ENCODE measurements at places on chromosomes 11 and 22. TPM values are rescaled to one million over a fixed set of nuclear protein-coding genes. Genes with fewer than 3 reads are reported as not detected.

DNA sequence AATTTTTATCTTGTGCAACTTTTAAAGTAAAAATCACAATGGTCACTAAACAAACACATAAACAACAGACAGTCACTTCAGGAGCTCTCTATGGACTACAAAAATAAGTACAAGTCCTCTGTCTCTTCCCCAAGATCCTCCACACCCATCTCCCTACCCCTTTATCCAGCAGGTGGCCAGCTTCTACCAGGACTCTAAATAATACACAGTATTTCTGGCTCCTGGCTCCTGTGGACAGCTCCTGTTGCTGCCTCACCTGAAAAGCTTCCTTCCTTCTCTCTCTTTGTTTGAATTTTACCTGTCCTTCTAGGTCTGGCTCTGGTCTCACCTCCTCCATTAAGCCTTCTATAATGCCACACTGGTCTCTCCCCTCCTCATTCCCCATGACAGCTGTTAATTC is 86.1 kb downstream of the CLPB start:
- no peak for DNase-seq

GRCh38 chr11:103453915-103454709 is 344.9 kb downstream of the DYNC2H1 start:
- DNase-seq, result no peak

GRCh38 chr11:101061606-101062005 is 68.0 kb downstream of the PGR start:
- DNase-seq, result no peak

DNA sequence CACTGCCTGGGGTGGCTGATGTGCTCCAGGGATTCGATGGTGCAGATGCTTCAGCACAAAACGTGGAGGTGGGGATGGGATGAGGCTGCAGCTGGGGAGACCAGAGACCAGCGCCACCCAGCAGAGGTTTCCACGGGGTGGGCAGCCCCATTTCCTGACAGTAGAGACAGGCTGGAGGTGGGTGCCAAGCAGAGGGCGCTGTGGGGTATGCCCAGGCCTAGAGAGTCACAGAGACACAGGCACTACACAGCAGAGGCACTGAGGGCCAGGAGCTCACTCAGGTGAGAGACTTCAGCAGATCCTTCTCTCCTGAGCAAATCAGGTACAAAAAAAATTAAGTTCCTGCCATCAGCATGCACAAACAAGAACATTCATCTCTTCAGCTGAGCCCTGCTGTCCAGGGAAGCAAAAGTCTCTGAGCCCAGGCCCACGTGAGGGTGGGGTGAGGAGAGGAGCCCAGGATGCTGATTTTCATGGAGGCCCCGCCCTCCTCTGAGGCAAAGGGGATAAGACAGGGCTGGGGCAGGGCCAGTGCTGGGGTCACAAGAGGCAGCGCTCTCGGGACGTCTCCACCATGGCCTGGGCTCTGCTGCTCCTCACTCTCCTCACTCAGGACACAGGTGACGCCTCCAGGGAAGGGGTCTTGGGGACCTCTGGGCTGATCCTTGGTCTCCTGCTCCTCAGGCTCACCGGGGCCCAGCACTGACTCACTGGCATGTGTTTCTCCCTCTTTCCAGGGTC is 53.1 kb downstream of the GGTLC2 start:
- no peak for DNase-seq

GRCh38 chr11:97140885-97141494 is 751.2 kb downstream of the JRKL start:
- no peak for DNase-seq

- DNase-seq, result no peak
Measured at GRCh38 chr11:120532082-120532831, 20.7 kb downstream of the GRIK4 start.

GRCh38 chr11:92601048-92601447 is 368.4 kb upstream of the MTNR1B start:
- DNase-seq, result no peak

- no peak for DNase-seq
Measured at GRCh38 chr11:35487532-35488078, 37.8 kb downstream of the PAMR1 start.

OR10W1 gene
- polyA plus RNA-seq, result not detected

MAPK8IP2 gene
- 0.59 TPM for polyA plus RNA-seq

FAT3 gene
- 8.0 TPM for polyA plus RNA-seq

ZBTB16 gene
- 0.89 TPM for polyA plus RNA-seq

MCHR1 gene
- 0.24 TPM for polyA plus RNA-seq

YPEL4 gene
- 1.5 TPM for polyA plus RNA-seq

OR8G5 gene
- polyA plus RNA-seq, result not detected

All from right renal pelvis (tissue), 4 donors.